ENCODE measurements at places on chromosomes 2 and 18.

GRCh38 chr18:63293935-63294334 is 25.6 kb downstream of the BCL2 start:
- no peak for DNase-seq

DNA sequence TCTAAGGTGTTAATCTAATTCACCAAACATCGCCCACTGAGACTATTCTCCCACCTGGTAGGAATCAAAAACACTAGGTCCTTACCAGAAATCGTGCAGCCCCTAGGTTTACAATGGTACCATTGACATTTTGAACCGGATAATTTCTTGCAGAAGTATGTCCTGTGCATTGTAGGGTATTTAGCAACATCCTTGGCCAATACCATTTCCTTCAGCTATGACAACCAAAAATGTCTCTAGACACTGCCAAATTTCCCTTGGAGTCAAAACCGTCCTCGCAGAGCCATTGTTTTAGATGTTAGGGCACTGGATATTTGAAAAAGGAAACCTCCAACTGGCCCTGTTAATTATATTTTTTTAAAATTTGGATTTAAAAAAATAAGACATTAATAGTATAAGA is 3.8 kb downstream of the VPS54 start:
- DNase-seq = no peak

DNA sequence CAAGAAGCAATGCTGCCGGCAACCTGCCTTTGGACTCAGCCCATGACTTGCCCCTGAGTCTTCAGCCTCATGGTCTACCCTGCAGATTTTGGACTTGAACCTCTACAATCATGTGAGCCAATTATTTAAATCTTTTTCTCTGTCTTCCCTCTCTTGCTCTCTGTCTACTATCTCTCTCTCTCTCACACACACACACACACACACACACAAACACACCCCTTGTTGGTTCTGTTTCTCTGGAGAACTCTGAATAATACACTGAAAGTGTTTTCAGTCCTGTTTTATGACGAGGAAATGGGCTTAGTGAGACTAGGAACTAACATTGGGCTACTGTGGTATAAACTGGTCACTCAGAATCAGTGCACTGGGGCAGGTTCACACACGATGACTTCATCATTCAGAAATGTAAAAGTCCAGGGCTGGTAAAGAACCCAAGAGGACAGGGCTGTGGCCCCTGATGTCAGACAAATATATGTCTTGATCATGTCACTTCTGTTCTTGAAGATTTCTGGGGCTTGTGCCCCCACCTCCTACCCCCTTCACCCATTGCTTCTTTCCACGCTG is 266.1 kb upstream of the SIX2 start:
- DNase-seq = no peak

DNA sequence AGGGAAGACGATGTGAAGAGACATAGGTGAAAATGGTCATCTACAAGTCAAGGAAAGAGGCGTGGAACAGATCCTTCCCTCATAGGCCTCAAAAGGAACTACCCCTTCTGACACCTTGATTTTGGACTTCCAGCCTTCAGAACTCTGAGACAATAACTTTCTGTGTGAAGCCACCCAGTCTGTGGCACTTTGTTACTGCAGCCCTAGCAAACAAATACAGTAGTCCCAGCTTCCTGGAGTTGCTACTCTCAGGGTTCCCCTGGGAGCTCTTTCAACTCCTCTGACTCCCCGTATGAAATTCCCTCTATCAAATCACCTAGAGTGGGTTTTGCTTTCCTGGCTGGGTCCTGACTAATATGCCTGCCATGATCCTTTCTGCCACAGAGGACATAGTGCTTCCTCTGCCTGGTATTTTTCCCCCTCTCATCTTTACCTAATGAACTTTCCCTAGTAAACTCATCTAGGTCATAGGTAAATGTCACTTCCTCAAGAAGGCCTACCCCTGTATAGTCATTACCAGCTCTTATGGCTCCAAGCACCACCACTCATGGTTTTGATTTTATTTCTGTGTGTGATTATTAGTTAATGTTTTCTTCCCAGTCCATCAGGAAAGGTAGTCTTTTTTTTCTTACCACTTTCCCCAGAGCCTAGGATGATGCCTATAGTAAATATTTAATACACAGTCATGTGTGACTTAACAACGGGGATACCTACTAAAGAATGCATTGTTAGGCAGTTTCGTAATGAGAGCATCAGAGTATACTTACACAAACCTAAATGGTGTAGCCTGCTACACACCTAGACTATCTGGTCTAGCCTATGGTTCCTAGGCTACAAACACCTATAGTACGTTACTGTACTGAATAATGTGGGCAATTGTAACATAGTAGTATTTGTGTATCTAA is 111.5 kb upstream of the LGALSL start:
- DNase-seq = no peak

- no peak for DNase-seq
These were observed 31.0 kb upstream of the SLC3A1 start for GRCh38 chr2:44244135-44244871.

GRCh38 chr2:120445449-120446143 is 99.7 kb downstream of the INHBB start:
- DNase-seq = no peak

DNA sequence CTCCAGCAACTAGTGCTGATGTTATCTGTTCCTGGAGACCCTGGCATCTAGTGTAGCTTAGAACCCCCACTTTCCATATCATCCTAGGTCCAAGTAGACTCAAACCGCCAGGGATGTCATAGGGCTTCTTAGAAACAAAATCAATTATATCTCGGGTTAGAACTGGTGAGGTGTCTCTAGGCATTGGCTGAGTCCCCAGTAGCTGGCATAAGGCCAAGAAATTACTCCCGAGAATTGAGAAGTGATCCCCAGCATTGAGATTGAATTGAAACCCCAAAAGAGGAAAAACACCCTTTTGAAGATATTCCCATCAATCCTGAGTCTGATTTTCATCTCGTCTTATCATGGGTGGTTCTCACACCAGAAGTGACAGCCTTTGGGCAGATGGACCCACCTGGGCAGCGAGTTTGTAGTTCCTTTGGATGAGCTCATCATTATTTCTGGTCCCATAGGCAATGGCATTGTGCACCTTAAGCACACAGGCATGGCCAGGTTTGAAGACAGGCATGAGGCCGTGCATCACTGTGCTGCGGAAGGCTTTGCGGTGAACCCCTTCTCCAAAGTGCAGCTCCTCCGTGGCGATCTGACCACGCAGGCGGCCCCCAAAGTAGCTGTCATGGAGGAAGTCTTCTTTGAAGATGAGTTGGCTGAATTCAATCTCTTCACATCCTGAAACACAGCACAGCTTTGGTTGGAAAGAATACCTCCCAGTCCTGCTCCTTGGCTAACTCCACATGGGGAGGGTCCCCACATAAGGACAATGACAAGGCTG is 112.2 kb downstream of the ALPK2 start:
- DNase-seq = peak; percentile 10

GRCh38 chr2:234420408-234420807 is 76.5 kb downstream of the ARL4C start:
- DNase-seq = no peak

DNA sequence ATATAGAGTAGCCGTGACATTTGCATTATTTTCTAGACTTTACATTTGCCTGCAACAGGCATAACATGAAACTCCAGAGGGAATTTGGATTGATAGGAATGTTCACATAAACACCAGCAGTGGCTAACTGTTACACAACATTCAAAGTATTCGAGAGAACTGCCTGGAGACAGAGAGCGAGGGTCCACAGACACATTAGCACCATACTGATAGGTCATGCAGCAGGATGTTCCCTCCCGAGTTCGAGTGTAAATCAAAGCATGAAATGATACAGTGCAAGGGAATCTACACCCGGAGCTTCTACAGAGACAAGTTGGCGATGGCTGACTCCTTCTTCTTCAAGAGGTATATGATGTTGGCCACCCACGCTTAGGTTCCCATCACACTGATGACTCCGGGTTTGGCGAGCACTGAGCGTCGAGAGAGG is 89.5 kb downstream of the COL6A3 start:
- no peak for DNase-seq

GRCh38 chr2:241772063-241772499 is 4.5 kb upstream of the GAL3ST2 start:
- DNase-seq = no peak

- DNase-seq = no peak
These were observed 250.1 kb upstream of the DPP10 start for GRCh38 chr2:114192362-114192761.

DNA sequence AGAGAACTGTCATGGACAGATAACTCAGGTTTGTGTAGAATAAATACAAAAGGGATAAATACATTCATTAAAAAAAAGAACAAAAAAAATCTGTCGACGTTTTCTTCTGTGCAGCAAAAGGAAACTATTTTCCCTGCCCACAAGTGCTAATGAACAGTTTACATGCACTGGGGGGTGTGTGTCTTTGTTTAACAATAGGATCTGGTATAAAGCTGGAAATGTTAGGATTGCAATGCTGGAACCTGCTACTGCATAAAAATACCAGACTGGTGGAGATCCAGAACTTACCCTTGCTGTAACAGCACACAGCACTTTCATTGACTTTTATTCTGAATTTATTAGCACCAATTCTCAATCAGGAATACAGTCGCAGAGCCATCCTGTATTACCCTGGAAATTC is 84.6 kb upstream of the THOC1 start:
- DNase-seq = no peak

GRCh38 chr2:23703037-23703582 is 223.8 kb downstream of the ATAD2B start:
- DNase-seq = no peak

DNA sequence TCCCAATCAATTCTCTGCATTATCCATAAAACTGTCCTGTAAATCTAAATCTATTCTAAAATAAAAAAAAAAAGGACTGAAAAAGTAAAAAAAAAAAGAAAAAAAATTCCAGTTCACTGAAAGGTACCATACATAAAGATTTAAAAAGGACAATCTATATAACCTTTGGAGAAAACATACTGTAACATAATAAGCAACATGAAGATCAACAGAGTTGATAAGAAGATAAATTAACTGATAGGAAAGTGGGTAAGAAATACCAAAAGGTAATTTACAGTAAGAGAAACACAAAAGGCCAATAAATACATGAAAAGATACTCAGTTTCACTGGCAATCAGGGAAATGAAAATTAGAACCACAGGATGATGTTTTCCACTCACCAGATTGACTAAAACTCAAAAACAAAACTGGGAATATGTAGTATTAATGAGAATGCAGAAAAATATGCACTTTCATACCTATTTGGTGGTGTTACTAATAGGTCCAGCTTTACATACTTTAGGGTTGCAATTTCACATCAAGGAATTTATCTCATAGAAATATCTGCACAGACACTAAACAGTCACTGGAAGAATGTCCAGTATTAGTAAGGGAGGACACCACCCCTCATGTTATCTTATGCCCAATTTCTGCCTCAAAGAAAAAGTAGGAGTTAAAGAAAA is 48.3 kb upstream of the SEMA4C start:
- DNase-seq = no peak

- DNase-seq = no peak
These were observed 15.8 kb downstream of the NDUFS1 start for GRCh38 chr2:206143451-206143850.

DNA sequence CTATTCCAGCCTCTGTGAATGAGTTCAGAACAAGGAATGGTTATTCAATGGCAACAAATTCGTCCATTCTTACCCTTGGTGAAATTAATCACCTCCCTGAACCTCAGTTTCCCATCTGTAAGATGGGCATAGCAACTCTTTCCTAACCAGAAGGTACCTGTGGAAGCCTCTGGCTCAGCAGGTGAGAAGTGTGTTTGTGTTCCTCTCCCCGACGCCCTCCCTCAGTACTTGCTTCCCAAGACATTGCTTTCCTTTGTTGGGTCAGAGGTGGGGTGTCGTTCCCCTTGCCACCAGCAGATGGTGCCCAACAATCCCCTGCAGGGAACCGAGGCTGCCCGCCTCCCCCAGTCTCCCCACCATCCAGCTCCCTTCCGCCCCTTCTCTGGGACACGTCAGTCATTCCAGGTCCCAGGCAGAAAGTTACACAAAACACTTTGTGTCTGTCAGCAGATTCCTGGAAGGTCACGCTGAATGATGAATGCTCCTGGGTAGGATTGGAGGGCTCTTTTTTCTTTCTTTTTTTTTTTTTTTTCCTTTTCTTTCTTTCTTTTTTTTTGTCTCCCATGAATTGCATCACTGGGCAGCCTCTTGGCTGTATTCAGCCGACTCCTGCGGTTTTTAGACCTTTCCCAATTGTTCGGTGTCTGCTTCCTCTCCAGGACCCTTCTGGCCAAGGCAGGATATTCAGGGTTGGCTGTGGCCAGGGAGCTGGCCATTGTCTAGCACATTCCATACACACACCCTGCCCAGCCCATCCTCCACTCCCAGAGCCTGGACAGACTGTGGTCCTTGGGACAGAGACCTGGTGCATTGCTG is 117.3 kb downstream of the LPIN1 start:
- DNase-seq = peak; percentile 80

- no peak for DNase-seq
These were observed 41.8 kb downstream of the ST8SIA5 start for GRCh38 chr18:46715062-46715461.

GRCh38 chr2:96163415-96163767 is 18.2 kb upstream of the DUSP2 start:
- no peak for DNase-seq

DNA sequence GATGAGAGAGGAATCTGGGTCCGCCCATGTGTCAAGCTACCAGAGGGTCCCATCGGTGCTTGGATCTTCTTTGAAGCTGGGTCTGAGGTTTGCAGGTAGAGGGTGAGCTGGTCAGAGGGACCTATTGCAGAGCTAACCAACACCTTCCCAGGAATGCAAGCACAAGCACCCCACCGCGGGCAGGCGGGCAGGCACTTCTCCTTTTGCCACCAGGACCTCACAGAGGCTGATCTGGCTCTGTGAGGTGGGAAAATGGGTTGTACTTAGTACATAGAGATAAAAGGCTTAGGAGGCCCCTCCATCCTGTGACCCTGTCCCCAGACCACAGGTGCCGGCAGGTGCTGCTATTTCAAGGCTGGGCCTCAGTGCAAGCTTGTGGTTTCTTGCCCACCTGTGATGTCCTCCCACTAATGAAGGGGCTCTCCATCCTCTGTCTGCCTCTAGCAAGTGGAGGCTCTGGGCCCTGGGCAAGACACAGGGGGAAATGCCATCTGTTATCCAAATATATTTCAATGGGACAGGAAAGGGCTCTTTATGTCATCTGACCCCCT is 31.4 kb upstream of the IL37 start:
- no peak for DNase-seq

DNA sequence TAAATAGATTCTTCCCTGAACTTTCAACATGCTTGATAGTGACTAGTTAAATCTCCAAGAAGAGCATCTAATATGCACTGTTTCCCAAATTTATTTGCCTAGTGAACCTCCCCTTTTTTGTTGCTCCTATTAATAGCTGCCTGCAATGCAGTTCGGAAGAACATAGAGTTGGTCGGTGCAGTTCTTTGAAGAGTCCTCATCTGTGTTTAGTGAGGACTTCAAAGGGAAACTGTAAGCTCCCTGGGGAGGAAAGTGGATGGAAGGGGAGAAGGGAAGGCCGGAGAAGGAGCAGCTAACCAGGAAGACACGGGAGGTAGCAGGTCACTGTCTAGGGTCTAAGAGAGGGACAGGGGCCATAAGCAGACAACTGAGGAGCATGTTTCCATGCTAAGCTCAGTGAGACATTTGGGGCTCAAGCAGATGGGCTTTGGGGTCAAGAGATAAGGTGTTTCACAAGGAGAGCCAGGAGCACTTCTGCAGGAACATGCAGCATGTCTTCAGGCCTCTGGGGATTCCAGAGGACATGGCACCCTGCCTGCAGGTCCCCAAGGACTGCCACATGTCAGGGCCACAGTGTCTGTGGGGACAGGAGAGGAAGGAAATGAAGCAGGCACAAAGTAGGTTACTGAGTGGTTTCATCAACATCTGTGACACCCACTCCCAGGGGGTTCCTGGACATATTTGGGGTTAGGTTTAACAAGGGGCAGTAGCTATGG is 48.7 kb upstream of the ANXA4 start:
- no peak for DNase-seq
